ENCODE measurements at places on chromosomes 7 and 10.
A peak's percentile ranks its signal among the peaks of the same experiment; 100 is the strongest.

GRCh38 chr7:27634671-27635493 lies 27.8 kb downstream of the HIBADH start:
- no peak for DNase-seq

- no peak for DNase-seq
Measured at GRCh38 chr7:123533929-123534382, 439 bp downstream of the IQUB start.

DNA sequence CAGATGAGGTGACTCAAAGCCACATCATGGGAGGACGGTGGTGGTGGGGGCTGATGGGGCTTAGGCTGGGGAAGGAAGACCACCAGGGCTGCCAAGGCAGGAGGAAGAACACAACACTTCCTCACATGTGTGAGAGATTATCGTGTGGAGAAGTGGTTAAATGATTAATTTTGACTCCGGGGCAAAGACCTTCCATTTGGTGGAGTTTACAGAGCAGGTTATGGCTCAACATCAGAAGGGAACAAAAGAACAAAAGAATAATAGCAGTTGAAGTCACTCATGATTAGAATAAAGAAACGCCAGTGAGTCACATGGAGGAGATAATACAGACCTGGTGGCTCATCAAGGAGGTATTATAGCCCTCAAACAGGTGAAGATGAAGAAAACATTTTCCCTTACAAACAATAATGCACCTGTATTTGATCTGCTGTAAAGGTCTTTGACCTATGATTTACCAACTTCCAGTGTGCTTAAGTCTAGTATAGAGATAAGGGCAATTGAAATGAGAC lies 170.1 kb downstream of the PKD1L1 start:
- DNase-seq = no peak

GRCh38 chr10:102815790-102816549 lies 21.2 kb downstream of the CYP17A1 start:
- DNase-seq = peak; percentile 47

GRCh38 chr10:126955396-126955795 lies 50.2 kb downstream of the DOCK1 start:
- no peak for DNase-seq

DNA sequence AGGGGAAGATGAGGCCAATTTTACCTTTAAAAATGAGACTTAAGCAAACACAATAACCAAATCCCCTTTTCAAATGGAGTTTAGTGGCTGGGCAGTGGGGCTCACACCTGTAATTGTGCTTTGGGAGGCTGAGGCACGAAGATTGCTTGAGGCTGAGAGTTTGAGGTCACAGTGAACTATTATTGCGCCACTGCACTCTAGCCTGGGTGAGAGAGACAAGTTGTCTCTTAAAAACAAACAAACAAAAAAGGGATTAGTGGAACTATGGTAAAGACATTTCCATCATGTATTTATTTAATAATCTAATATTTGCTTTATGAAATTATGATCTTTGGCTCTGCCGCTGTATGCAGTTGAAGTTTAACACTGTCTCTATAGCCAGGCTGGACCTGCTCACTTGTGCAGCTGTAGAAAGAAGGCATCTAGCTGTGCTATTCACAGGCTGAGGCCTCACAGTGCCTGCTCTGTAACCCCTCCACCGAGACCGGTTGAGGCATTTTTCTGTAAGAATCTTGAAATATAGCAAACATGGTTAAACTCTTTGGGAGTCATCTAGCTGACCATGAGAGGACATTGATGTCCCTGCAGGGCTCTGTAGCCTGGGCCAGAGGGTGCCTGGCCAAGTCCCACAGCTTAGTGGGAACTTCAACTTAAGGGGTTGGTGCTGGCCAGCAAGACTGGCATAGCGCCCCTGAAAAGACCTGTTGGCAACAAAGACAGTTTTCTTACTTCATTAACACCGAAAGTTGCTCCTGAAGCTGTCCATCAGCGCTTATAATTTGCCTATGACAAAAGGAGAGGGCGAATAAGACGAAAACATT lies 131.8 kb downstream of the BMPER start:
- no peak for DNase-seq

DNA sequence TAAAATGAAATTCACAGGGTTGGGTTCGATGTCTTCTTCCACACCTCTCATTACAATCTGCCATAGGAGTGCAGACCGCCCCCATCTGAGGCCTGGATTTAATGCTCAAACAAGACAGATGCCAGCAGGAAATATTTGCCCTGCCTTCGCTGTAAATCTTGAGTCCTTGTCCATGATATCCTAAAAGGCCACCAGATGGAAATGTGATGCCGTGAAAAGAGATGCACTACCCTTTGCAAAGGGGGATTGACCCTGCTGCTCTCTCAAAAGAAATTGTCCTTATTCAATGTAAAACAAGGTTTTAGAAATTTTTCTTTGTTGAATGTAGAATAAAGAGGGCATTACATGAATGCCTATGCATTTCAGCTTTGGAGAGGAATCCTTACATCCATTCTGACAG lies 37.5 kb downstream of the AGAP4 start:
- DNase-seq = no peak

DNA sequence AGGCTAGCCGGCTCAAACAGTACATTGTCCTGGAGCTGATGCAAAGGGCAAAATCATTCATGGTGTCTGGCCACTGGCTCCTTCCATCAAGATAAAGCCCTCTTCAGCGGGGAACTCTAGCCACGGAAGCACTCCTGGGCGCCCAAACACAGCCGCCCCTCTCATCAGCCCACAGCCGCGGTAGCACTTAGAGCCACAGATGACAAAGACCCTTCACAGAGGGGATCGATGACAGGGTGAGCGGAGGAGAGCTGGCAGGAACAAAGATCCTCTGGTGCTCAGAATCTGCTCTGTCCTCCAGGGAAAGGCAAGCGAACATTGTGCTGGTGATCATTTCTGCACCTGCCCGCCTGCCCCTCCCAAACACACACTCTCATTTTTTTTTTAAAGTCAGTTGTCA lies 222.2 kb upstream of the NRP1 start:
- DNase-seq = no peak

GRCh38 chr7:31893365-31893764 lies 176.8 kb downstream of the PDE1C start:
- DNase-seq = no peak

DNA sequence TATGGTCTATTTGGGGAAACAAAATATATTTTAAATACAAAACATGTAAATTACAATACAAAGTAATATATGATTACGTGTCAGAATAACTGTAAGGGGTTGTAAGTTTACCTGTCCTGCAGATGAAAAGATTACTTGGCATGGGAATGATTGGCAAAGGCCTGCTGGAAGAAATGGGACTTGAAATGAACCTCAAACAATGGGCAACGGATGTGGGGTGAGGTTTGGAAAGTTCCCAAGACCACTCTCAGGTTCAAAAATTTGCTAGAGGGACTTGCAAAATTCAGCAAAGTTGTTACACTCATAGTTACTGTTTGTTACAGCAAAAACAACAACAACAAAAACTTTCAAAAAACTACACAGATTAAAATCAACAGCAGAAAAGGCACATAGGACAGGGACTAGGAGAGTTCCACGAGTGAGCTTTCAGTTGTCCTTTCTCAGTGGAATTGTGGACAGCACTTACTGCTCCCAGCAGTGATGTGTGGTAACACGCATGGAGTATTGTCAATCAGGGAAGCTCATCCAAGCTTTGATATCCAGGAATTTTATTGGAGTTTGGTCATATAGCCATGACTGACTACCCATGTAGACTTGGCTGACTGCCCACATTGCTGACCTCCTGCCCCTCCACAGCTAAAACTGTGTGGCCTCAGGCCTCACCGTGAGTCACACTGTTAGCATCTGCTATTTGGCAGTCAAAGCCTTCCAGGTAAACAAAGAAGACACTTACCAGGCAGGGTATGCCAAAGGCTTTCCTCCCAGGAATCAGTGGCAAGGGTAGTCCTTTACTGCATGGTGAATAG lies 43.8 kb downstream of the EXOC6 start:
- peak; percentile 45 for DNase-seq

DNA sequence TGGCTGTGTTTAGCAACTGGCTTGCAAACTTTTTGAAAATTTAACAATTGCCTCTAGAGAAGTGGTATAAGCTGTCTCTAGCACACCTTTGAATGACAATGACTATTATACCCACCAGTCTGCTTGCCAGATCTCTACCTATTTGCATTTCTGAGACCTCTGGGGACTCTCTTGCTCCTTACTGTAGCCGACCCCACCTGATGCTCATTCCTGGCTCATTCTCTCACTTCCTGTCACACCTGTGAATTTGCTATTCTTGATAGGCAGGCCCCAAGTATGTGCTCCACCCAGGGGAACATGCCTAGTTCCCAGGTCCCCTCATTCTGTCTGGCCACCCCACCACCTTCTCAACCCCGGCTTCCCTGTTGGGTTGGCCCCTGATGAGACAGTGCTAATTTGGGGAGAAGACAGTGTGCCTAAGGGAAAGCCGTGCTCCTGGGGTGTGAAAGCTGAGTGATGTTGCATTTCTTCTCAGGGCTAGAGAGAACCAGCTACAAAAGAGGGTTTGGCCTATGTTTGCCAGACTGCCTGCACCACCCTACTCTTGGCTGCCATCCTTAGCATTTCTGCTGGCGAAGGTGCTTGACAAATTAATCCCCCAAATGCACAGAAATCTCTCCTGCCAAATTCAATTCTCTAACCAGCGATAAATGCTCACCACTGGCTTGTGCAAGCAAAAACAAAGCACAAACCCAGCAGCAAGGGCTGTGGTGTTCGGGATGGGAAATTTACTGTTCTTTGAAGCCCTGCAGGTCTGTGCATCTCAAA lies 138.2 kb downstream of the RPS24 start:
- no peak for DNase-seq

GRCh38 chr10:125734148-125734547 lies 14.6 kb downstream of the EDRF1 start:
- no peak for DNase-seq

DNA sequence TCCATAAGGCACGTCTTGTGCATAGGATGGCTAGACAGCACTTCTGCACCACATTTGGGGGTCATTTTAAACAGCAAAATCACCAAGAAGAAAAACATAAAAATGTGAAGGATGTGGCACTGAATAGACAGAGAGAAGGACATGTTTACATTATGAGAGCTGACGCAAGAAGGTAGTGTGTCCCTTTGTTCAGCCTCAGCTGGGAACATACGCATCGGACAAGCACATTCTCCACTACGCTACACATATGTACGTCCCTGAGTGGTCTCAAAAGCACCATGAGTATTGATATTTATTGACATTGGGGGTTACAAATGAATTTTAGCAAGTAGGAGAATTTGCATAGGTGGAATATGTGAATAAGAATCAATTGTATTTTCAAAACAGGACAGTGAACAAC lies 20.2 kb downstream of the DDC start:
- DNase-seq = no peak

- no peak for DNase-seq
Measured at GRCh38 chr10:114915294-114915693, 22.7 kb upstream of the TRUB1 start.

GRCh38 chr10:6463366-6463765 lies 116.7 kb downstream of the PRKCQ start:
- DNase-seq = no peak

DNA sequence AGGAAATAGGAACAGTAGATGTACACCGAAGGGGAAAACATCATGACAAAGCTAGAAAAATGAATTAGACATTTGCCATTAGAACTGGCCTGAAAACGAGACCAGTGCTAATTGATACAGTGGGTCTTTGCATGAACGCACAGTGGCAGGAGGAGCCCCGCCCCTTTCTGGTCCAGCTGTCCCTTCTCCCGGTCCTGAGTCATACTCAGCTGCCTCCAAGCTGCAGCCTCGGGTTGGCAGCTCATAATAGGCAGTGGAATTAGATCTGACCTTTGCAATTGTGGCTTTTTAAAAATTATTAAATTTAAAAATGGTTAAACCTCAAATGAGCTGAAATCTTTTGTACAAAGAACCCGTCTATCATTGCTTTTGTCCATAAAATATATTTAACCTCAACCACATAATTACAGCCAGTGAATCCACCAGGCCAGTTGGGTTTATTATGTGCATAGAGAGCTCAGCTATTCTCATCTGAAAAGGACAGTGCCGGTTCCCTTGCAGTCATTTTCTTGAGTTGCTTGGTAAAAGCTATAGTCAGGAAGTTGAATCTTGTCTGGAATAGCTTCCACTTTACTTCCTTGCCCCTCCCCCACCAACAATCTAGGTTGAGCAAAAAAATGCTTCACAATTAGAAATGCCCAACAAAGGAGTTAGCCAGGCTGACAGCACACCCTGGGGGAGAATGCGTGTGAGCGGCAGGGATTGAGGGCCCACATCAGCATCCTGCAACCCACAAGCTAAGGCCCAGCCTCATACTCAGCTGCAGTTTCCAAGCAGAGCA lies 147.1 kb downstream of the BUB3 start:
- DNase-seq = no peak

- no peak for DNase-seq
Measured at GRCh38 chr10:100009793-100010676, at the start of gene DNMBP. DNMBP (minus strand) TSS chr10:100009947; CDS start chr10:99972124, 37,823 bp downstream.

GRCh38 chr7:151126491-151127137 lies 40.3 kb downstream of the AGAP3 start:
- no peak for DNase-seq

DNA sequence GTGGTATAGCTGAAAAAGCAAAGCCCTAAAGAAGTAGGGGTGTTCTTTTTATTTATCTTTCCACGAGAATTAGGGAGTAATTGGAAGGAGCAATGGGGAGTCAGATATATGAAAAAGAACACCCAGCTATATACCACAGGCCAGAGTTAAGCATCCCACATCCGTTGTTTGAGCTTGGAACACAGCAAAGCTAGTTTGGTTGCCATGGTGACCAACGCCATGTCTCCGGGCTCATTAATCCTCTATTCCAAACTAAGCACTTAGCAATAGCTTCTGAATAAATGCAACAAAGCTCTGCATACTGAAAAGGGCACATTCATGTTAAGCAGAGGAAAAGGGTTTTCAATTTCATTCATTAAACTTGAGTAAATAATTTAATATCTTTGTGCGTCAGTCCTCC lies 23.5 kb downstream of the ASB4 start:
- DNase-seq = no peak

DNA sequence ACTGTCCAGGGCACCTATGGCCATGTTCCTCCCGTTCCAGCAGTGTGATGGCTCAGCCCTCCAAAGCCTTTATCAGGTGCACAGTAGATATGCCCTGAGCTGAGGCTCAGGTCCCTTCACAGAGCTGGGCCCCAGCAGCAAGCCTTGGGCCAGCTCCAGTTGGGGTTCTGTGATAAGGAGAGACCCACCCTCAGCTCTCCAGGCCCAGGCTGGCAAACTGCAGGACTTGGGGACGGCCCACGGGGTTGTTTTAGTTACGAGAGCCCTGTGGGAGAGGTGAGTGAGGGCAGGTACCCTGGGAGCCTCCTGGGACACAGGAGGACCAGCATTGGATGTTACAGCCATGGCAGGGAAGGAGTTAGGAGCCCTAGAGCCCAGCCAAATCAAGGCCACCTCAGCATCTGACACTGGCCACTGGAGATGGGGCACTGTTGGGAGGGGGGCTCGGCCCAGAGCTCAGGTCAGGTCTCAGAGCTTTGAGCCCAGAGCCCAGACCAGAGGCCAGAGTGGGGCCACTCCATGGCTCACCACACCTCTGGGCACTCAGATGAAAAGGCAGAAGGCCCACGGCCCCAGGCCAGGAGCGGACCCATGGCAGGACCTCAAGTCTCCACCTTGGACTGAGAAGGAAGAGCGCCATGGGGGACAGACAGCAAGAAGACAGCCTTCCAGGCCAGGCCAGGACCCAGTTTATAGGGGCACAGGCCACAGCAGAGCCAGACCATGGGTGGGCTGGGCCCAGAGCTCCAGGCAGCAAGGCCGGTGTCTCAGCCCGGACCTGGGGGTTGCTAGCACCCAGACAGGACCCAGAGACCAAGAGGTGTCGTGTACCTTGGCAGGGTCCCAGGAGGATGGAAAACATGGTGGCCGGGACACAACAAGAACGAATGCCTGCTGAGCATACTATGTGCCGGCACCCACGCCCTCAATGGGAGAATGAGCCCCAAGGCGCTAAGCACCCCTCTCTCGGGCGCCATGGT lies 12.8 kb downstream of the GRID1 start:
- DNase-seq = no peak
